Glutamatergic neuron (in vitro differentiated cells): ENCODE measurements at places on chromosomes 16 and 17. TPM values are rescaled to one million over a fixed set of nuclear protein-coding genes. Genes with fewer than 3 reads are reported as not detected.

ZPBP2 gene
- total RNA-seq = not detected

AGRP gene
- not detected for total RNA-seq

ASGR2 gene
- total RNA-seq = not detected

ADAMTS18 gene
- 1.7 TPM for total RNA-seq

DLX4 gene
- 0.29 TPM for total RNA-seq

LCAT gene
- 8.7 TPM for total RNA-seq

TEX14 gene
- total RNA-seq = 0.20 TPM

FOXL1 gene
- total RNA-seq = not detected

PYDC1 gene
- total RNA-seq = not detected

ASB16 gene
- total RNA-seq = not detected

NHLRC4 gene
- 3.4 TPM for total RNA-seq

TEKT1 gene
- total RNA-seq = not detected

ATP6V0A1 gene
- 253 TPM for total RNA-seq

YPEL2 gene
- 20.8 TPM for total RNA-seq

MEFV gene
- not detected for total RNA-seq

KRT16 gene
- total RNA-seq = not detected
